Thymus (tissue), 14 donors: ENCODE measurements at places on chromosomes 4 and X.

DNA sequence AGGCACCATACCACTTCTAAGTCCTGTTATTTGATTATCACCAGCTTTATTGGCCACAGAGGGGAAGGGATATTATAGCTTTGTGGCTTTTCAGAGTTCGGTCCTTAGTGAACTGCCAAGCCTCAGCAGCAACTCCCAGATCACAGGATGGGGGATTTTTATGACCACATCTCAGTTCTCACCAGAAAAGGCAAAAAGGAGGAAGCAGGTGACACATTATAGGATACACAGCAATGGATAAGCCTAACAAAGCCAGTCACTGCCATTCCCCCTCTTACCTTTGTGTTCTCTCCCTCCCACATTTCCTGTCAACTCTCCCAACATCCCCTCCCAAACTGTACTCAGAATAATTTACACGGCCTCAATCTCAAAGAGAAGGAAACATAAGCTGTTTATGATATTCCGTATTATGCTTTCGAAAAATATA lies 142.8 kb downstream of the MGST2 start:
- DNase-seq = no peak

DNA sequence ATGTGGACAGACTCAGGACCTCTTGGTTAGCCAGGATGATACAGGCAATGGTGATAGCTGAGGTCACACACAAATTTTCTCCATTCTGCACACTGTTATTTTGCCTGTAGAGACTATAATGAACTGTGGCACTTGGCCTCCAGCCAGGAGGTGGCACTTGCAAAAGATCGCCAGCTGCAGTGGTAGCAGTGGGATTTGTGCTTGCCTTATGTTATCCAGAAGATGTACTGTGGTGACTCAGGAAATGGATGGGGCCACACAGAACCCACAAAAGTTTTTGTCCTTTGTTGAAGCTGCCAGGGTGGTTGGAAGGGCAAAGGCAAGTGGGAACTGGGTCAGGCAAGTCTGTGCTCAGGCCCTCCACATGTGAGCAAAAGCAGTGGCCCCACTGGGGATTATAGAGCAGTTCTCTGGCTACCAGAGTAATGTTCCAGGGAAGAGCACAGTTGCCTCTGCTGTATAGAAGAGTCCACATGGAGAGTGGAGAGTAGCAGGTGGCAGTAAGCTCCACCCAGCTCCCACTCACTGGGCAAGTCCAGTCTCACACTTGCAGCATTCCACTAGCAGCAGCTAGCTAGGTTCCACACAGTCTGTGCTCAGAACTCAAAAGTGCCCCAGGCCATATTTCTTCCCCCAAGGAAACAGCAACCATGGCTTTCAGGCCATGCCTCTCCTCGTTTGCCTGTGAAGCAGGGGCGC lies 5.9 kb upstream of the C4orf17 start:
- DNase-seq = no peak

DNA sequence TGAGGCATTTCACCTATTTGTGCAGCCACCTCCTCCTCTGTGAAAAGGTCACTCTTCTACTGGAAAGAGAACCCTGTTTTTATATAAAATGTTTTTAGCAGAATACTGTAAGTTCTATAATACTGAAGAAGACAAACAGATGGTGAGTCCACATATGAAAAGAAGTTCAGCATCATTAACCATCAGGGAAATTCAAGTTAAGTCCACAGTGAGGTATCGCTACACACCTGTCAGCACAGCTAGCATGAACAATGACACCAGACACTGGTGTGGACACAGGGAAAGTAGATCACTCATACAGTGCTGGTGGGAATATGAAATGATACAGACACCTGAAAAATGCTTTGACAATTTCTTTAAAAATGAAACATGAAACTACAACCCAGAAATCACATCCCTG lies 133.0 kb downstream of the MAD2L1 start:
- DNase-seq = no peak

DNA sequence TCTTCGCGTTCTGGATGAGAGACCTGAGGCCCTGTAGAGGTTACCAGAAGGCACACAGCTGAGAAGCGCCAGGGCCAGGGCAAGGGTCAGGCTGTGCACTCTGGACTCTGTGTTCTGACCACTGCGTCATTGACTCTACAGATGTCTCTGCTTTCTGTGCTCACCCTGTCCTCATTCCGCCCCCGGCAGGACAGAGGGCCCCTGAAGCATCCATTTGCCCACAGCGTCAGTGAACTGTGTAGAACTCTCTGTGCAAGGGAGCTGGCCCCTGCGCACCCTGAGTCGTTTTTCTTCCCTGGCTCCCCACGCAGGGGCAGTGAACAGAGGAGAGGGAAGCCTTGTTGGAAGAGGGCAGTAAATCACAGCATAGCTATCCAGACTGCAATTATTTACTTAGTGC lies 6.1 kb upstream of the WAS start:
- no peak for DNase-seq

DNA sequence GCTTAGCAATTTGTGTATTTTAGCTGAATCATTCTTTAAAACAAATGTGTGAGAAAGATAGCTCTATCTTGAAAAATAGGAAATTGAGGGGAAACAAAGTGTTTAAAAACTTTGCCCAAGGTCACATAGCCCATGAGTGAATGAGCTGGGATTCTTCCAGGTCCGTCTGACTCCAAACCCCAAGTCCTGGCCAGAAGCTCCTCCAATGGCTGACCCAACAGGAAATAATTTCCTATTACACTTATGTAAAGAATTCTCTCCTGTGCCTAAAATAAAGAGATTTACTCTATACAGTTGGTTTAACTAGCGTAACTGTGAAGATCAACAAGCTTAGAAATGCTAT lies 287.6 kb downstream of the ARHGAP24 start:
- no peak for DNase-seq

DNA sequence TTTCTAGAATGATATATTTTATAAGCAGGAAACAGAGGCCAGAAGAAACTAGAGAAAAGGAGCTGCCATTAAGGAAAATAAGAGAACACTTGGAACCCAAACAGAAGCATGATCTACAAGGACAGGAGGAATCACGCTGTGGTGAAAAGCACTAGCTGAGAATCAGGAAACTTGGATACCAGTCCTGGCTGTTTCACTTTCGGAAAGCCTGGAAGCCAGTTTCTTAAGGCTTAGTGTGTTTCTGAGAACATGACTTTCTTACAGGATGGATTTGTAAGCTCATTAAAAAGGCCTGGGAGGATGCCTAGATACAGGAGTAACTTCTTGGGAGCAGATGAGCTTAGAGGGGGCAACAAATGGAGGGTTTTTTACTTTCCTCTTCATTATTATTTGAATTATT lies 36.9 kb downstream of the TLL1 start:
- DNase-seq = no peak

DNA sequence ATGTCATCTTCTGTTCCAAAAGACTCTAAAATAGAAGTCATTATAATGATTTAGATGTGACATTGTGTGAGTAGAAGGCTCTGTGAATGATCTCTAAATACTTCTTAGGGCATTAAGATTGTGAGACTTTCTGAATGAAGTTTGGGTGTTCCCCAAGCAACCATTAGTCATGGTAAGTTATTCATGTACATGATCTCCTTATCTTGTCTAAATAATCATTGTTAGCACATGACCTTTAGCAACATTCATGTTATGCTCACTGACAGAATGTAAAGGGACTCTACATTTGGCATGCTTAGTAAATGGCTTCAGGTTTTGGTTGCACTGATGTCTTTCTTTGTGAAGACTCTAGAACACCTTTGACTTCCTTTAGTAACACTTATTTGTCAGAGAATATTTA lies 140.8 kb upstream of the AGA start:
- DNase-seq = no peak

DNA sequence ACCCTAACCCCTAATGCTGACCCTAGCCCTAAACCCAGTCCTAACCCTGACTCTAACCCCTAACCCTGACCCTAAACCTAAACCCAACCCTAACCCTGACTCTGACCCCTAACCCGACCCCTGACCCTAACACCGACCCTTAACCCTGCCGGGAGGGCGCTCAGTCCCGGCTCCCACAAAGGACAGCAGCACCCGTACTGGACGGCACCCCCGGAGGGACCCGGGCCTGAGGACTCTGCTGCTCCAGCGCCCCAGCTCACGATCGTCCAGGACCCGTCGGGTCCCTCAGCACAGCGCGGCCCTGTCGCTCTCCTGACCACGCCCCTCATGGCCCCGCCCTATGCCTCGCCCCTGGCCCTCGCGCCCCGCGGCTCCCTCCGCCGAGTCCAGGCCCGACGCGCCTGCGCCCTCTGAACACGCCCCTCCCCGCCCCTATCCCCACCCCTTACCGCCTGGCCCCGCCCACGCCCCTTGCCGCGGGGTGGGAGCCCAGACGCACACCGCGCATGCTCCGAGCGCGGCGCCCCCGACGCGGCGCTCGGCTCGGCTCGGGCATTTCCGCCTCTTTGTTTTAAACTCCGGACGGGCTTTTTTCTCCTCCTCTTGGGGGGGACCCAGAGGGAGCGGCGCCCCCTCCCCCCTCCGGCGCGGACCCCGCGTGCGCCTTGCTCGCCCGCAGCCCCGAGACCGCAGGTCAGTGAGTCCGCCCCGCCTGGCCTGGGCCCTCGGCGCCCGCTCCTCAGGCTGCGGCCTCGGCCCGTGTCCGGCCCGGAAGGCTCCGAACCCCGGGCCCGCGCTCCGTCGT lies at the start of gene PCGF3:
TSS of gene PCGF3 (plus strand) at position 555 of the 805 bp plus-strand sequence. CDS start 27,849 bp downstream, outside the sequence.
- peak; percentile 46 for DNase-seq

GRCh38 chrX:38126179-38126578 lies 94.5 kb downstream of the SRPX start:
- no peak for DNase-seq

- DNase-seq = no peak
Observed at GRCh38 chrX:71378732-71379131, 12.6 kb downstream of the TAF1 start.

GRCh38 chrX:130628516-130628915 lies 226.7 kb downstream of the RBMX2 start:
- no peak for DNase-seq

DNA sequence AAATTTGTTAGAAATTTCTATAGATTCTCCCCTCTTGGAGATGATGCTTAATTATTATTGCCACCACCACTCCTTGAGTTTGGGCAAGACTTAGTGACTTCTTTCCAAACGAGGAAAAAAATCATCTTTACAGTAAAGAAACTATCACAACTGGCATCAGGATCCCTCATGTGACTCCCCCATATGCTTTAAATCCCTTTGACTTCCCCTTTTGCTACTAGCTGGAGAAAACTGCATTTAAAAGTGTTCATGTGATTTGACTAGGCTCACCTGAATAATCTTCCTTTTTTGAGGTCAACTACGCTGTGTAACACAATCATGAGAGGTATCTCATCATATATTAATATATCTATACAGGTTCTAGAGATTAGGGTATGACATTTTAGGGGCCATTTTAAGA lies 30.3 kb upstream of the ENOX2 start:
- DNase-seq = no peak

- no peak for DNase-seq
Observed at GRCh38 chr4:182062458-182062857, 180.7 kb upstream of the TENM3 start.
